ENCODE measurements at places on chromosomes 13 and 19. TPM values are rescaled to one million over a fixed set of nuclear protein-coding genes. Genes with fewer than 3 reads are reported as not detected.

DNA sequence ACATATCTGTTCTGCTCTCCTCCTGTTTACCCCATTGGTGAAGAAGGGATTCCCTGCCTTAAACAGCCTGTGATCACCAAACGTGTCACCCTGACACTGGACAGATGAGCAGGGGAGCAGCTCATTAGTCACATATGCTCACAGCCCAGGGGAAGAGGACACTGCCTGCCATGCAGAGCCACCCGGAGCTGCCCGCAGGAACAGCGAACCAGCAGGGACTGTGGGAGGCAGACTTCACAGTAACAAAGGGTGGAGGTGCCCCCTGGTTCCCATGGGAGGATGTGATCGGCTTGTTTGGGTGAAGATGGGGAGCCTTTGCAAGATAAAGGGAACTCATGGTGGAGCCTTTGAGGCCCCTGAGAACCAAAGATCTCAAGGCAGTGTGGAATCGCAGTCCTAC, 88.6 kb upstream of the FARP1 start:
- no peaks in the 10 kb centered on the region for H3K27me3 ChIP-seq
- H3K36me3 ChIP-seq, result no peaks in the 10 kb centered on the region
- H3K27ac ChIP-seq, result no peak overlapping the region
- no peaks in the 10 kb centered on the region for H3K4me1 ChIP-seq

- no peaks in the 10 kb centered on the region for H3K36me3 ChIP-seq
- H3K27me3 ChIP-seq, result no peaks in the 10 kb centered on the region
- H3K27ac ChIP-seq, result no peak overlapping the region
Observed at GRCh38 chr13:98212763-98213162, 35.7 kb upstream of the RNF113B start.

- no peaks in the 10 kb centered on the region for H3K36me3 ChIP-seq
- no peaks in the 10 kb centered on the region for H3K27me3 ChIP-seq
- H3K4me1 ChIP-seq, result no peaks in the 10 kb centered on the region
- no peak overlapping the region for H3K4me3 ChIP-seq
- no peak for DNase-seq
Observed at GRCh38 chr19:55867101-55867500, 30.8 kb downstream of the NLRP4 start.

DNA sequence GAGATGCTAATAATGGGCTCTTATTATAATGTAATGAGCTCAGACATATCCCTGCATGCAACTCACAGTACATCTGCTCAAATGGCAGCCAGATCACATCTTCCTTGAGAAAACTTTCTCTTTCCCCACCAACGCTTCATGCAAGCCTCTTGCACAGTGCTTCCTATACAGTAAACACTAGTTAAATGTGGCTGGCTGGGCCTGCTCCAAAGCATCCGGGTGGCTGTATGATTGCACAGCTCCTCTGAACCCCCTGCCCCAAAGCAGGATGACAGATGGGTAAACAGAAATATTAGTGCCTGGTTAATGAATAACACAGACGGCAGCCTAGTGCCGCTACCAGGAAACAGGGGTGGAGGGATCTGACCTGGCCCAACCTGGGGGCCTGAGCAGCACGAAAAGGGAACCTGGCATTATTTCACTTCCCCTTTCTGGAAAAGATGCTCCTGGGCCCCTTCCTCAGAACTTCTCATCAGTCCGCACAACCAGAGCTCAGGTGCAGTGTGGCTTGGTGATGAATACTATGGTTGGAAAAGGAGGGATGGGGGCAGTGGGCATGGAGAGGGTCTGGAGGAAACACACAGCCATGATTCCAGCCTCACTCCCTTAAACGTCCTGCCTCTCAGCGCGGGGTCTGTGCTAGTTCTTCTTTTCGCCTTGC, 10.8 kb downstream of the FFAR2 start:
- no peaks in the 10 kb centered on the region for H3K27me3 ChIP-seq
- no peak for DNase-seq
- H3K4me1 ChIP-seq, result peaks cover 3% of the 10 kb centered on the region
- no peak overlapping the region for H3K4me3 ChIP-seq
- no peak overlapping the region for H3K27ac ChIP-seq
- H3K36me3 ChIP-seq, result no peaks in the 10 kb centered on the region

- no peak overlapping the region for H3K27ac ChIP-seq
- H3K27me3 ChIP-seq, result no peaks in the 10 kb centered on the region
- DNase-seq, result no peak
- H3K4me3 ChIP-seq, result no peak overlapping the region
- H3K4me1 ChIP-seq, result no peaks in the 10 kb centered on the region
- H3K36me3 ChIP-seq, result no peaks in the 10 kb centered on the region
Observed at GRCh38 chr19:19049406-19049805, 14.4 kb upstream of the SLC25A42 start.

The EFNA2 gene
- 2.9 TPM for total RNA-seq

The CAMSAP3 gene
- 64.7 TPM for total RNA-seq

The FAM83E gene
- total RNA-seq, result 0.99 TPM

The PHLDB3 gene
- total RNA-seq, result 28.3 TPM

The PODNL1 gene
- total RNA-seq, result 14.6 TPM

All from testis (tissue), 5 donors.